Right forelimb (tissue), 1 donor: ENCODE measurements at places on chromosomes 13 and 19.
A peak's percentile ranks its signal among the peaks of the same experiment; 100 is the strongest.

GRCh38 chr19:40398417-40399131, 8.6 kb upstream of the HIPK4 start:
- no peak for DNase-seq

GRCh38 chr19:49391581-49392399, 3.7 kb downstream of the KASH5 start:
- peak; percentile 81 for DNase-seq

DNA sequence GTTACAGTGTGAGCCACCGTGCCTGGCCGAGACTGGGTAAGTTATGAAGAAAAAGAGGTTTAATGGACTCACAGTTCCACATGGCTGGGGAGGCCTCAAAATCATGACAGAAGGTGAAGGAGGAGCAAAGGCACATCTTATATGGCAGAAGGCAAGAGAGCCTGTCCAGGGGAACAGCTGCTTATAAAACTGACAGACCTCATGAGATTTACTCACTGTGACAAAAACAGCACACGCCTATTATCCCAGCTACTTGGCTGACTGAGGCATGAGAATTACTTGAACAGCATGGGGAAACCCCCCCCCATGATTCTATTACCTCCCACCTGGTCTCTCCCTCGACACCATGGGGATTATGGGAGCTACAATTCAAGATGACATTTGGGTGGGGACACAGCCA, 23.4 kb upstream of the ZNF561 start:
- DNase-seq = no peak

DNA sequence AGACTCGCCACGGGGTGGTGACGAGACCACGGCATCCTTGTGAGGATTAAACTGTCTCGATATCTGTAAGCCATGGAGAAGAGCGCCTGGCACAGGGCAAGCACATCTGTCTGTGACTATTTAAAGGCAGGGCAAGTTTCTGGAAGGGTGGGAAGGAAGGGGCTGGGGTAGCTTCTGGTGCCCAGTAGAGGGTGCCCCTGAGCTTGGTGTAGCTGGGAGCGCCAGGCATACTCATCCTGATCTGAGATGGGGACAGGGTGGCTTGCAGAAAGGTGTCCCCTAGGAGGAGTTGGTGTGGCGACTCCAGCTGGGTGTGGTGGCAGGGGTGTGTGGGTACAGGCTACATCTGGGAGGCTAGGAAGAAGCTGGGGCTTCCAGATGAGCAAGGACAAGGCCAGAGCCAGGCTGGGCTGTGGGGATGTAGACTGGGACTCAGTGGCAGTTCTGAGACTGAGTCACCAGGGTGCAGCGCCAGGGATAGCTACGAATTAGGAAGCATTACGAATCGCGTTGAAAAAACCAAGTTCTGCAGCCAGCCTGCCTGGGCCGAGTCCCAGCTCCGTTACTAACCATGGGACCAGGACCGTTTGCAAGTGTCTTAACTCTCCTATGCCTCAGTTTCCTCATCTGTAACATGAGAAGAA, 23.1 kb upstream of the ASPDH start:
- no peak for DNase-seq

DNA sequence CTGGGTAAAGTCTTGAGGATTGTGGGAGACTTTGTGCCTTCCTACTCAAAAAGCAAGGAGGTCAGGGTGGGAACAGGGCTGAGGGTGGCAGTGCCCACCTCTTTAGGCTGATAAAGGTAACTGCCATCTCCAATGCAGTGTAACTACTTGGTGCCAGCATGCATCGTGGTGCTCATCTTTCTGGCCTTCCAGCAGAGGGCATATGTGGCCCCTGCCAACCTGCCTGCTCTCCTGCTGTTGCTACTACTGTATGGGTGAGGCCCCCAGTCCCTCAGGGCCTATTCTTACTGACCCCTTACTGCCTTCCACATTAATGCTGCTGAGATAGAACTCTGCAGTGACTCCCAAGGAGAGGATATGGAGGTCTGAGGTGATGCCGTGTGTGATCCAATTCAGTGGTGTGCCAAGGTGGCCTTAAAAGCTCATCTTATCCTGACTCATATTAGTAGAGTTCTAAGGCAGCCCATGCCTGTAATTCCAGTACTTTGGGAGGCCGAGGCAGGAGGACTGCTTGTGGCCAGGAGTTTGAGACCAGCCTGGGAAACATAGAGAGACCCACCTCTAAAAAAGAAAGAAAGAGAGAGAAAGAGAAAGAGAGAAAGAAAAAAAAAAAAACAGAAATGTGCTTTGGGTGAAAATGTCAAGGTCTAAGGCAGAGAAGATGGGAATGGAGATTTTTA, 9.7 kb upstream of the ARHGAP45 start:
- DNase-seq = no peak

DNA sequence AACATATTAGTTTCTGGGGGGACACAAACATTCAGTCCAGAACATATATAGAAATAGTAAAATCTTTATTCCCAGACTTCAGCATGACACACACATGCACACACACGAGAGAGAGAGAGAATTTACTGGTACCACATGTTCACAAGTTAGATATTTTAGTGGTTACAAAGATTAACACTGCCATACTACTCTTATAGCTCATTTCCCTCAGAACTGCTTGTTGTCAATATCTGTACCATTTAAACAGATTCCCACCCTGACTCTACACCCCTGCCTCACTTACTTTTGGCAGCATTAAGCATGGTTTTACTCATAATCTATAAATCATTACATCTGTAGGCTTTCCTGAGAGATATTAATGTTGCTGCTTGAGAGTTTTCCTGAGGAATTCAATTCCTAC, 524.7 kb upstream of the HTR2A start:
- DNase-seq = no peak

- no peak for DNase-seq
Observed at GRCh38 chr13:112719016-112719415, 29.2 kb downstream of the ATP11A start.
